HS-5 (cell line): ENCODE measurements at places on chromosomes 16 and 17.

GRCh38 chr17:147796-148740, 10.7 kb downstream of the SCGB1C2 start:
- no peak for DNase-seq

DNA sequence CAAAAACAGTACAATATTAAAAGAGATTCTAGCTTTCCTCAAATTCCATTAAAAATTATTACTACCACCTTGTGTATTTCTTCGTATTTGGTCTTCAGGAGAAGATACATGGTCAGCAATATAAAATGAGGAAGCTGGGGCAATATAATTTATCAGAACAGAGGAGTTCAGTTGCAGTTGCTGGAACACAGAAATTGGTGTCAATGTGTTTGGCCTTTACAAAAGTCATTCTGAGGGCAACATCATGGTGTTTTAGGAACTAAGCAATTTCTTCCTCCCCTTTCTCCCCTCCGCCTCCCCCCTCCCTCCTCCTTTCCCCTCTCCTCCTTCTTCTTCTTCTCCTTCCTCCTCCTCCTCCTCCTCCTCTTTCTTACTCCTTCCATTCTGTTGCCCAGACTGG, 102.1 kb downstream of the YPEL2 start:
- DNase-seq: no peak

DNA sequence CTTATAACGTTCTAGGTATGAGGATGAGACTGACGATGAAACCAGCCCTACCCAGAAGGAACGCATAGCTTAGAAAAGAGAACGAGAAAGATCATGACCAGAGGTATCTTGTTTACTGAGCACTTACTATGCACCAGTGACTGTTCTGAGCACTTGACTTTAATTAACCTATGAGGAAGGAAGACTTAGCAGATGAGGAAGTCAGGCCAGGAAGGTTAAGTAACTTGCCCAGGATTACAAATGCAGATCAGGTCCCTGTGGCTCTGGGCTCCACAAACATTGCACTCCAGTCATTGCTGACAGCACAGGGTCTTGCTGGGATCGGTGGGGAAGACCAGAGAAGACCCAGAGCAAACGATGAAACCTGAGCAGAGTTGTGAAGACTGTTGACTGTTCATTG, 7.1 kb downstream of the KRT13 start:
- no peak for DNase-seq

DNA sequence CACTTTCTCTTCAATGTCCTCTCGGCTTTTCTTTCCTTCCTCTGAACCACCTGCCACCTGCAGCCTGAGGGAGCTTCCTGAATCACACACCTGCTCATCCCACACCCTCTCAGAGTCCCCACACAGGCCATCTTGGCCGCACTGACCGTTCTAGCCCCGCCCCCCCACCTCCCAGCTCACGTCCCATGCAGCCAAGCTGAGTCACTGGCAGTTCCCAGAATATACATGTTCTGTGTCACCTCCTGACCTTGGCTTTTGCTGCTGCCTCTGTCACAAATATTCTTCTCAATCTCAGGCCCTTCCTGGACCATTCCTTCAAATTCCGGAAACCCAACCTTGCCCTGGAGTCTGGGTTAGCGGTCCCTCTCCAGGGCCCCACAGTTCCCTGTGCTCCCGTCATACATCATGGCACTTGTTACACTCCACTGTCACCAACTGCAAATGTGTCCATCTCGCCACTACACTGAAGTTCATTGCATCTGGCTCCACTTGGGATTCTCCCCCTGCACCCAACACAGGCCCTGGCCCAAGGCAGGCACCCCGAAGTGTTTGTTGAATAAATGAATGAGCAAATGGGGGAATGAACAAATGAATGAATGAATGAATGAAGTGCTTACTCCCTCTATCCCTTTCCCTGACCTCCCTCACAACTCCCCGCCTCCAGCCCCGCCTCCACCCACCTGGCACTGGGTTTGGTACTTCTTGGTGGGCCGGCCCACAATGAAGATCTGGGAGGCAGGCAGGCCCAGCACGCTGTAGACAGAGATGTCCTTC, 12.8 kb downstream of the PIMREG start:
- DNase-seq: peak; percentile 49

DNA sequence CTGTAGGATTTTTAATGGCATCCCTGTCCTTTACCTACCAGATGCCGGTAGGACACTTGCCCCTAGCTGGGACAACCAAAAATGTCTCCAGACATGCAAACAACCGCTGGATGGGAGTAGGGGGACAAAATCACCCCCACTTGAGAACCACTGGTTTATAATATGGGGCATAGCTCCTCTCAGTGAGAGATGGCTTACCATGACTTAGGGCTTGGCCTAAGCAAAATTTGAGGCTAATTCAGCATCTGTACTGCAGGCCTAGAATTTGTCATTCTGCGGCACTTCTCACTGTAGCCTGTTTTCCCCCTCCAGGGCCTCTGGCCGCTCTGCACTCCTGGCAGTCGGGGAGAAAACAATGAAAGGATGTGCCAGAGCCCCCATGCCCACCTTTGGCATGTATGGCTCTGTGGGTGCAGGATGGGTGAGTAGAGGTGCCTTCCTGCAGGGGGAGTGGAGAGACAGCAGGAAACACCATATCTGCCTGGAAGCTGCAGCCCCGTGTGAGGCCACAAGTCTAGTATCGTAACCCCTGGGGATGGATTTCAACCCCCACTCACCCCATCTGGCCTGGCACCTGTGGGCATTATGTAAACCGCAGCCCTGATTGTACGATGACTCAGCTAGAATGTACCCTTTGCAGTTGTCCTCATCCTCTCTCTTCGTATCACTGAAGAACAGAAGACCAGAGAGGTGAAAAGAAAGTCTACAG, 268.1 kb downstream of the SOX9 start:
- no peak for DNase-seq

DNA sequence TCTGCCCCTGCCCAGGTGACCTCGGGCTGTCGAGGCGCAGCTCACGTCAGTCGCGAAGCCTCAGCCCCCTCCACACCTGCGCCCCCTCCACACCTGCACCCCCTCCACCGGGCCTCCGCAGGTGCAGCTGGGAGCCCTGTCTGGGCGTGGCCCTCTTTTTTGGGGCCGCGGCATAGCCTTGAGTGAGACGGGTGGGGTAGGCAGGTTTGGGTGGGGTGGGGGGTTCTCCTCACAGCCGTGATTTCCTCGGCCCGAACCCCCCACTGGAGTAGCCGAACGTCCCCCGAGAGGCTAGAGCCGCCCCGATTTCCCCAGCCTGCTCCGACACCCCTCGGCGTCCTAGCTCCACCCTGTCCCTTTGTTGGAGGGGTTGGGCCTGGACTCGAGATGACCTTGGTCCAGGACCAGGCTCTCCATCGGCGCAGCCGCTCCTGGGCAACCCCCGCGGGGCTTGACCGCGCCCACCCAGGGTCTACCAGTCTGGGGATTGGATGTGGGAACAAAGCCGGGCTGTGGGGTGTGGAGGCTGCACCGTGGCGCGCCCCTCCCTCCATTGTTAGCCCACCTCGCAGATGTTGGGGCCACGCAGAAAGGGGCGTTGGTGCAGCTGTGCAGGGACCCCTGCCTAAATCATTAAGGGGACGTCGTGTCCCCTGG, 626 bp downstream of the TUBB3 start:
- DNase-seq: no peak

GRCh38 chr17:36148559-36149295, 27.7 kb downstream of the TBC1D3B start:
- DNase-seq: peak; percentile 25

DNA sequence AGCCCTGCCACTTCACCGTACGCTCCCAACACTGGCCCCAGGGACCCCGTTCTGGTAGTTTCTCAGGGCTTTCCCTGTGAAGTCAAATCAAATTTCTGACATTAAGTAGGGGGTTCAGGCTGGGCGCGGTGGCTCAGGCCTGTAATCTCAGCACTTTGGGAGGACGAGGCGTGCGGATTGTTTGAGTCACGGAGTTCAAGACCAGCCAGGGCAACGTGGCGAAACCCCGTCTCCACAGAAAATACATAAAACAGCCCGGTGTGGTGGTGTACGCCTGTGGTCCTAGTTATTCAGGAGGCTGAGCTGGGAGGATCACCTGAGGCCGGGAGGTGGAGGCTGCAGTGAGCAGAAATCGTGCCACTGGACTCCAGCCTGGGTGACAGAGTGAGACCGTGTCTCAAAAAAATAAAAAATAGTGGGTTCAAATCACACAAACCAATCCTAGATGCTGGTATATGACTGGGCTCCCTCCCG, 632 bp downstream of the CYBC1 start:
- no peak for DNase-seq

DNA sequence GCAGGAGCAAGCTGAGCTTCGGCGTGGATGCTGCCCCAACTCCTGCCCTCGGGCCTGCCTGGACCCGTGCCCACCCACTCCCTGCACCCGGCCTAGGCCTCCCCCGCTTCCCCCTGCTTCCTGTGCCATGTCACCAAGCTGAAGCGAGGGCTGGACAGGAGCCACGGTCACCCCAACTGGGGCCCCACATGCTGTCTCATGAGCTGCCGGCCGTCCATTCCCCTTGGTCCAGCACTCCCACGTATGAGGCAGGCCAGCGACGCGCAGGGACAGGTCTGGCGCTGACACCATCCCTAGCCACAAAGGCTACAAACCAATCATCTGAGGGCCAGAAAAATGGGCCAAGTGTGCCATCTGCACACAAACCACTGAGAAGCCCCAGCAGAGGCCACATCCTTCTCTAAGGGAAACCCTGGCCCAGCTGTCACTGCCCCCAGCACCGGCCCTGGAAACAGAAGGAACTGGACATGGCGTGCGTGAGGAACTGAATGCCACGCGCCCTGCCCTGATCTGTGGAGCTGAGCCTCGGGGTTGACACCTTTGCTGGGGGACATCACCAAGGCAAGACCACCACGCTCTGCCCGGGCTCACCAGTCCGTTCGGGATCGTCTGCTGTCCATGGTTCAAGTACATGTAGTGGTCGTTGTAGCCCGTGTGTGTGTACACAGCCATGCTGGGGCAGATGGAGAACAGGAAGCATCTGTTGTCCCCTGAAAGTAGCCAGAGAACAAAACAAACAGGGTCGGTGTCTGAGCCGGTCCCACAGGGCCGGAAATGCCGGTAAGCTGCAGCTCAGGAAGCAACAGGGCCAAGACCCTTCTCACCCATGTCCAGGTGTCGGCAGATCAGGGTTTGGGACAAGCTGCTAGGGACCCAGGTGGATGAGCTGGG, 22.2 kb downstream of the MEAK7 start:
- DNase-seq: no peak

DNA sequence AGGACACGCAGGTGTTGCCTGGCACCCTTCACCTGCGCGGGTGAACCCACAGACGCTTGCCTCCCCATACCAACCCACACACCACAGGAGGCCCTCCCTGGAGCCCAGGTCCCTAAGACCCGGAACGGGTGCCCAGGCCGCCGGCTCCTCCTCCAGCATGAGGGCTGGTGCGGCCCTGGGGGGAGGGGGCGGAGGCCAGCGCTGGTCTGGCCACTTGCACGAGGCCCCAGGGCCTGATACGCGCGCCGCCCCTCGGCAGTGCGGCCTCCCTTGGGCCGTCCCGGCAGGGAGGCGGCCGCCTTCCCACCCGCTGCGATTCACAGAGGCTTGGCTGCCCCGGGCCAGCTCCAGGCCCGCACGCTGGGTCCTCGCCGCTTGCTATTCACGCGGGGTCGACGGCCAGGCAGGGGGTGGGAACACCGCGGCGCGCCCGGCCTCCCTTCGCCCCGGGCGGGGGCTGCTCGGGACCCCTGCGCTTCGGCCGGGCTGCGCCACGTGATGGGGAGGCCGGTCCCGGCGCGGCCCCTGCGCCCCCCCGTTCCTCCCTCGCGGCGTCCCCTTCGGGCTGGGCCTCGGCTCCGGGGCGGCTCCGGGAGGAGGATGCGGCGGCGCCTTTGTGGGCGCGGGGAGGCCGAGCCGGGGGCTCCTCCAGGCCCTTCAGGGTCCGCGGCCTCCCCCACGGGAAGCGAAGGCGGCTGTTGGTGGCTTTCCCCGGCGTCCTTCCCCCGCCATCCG, 685 bp downstream of the FASN start:
- no peak for DNase-seq

DNA sequence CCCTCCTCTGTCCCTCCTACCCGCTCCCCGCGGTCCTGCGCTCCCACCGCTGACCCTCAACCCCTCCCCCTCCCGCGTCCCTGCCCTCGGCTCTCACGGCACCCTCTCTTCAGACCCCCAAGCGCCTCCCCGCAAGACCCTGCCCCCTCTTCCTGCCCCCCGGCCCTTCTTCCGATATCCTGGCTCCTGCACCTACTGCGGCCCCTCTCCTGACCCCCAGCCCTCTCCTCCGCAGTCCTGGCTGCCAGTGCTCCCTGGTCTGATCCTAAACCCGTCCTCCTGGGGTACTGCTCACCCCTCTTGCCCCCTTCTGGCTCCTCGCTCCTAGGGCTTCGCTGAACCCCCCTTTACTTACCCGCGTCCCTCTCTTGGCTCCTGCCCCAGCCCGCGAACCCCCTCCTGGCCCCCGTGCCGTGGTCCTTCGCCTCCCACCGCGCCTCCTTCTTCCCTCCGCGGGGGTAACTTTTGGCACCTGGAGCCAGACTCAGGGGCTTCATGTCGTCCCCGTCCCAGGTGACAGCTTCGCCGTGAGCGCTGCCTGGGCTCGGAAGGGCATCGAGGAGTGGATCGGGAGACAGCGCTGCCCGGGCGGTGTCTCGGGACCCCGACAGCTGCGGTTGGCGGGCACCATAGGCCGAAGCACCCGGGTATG, 839 bp downstream of the NKD1 start:
- no peak for DNase-seq

DNA sequence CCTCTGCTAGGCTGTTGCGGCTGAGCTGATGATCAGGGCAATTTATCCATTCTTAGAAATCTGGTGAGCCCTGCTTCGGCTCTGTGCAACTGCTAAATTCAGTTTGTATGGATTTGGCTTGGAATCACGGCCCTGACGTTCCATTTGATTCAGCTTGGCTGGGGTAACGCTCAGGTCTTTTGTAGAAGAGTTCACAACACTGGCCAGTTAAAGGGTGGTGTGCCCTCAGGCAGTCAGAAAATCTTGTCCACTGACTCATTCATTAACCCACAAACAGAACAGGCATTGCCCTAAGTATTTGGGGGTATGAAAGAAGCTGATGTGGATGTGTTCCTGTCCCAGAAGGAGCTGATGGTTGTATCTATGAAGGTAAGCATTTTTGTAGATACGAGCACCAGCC, 53.9 kb downstream of the GNAO1 start:
- no peak for DNase-seq

DNA sequence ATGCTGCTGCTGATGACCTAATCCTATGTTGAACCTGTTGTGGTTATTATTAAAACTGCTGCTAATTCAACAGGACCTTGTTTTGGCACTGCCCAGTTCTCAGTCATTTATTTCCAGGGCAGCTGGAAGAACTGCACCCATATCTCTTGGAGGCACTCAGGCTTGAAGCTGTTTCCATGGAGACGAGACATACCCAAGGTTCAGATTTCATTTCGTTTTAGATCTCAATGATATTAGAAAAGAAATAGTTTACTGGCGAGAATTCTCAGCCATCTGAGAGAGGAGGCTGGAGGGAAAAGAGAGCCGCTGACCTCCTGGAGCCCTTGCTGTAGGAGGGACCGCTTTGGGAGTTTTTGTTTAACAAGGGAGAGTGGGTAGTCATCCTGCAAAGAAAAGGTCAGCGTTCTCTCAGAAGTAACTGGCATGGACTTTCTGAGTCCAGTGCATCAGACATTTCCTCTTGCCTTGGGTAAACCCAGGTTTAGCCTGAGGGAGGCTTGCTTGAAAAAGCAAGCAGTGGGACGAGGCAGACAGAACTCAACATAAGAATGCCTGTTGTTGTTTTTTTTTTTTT, 75.4 kb downstream of the YPEL2 start:
- no peak for DNase-seq

- no peak for DNase-seq
These were observed 56.4 kb downstream of the BRIP1 start for GRCh38 chr17:61806936-61807335.
